NCI-H748 treated with DMSO at 0.1 percent for 48 hours (cell line): ENCODE measurements at places on chromosomes 7 and 10.

DNA sequence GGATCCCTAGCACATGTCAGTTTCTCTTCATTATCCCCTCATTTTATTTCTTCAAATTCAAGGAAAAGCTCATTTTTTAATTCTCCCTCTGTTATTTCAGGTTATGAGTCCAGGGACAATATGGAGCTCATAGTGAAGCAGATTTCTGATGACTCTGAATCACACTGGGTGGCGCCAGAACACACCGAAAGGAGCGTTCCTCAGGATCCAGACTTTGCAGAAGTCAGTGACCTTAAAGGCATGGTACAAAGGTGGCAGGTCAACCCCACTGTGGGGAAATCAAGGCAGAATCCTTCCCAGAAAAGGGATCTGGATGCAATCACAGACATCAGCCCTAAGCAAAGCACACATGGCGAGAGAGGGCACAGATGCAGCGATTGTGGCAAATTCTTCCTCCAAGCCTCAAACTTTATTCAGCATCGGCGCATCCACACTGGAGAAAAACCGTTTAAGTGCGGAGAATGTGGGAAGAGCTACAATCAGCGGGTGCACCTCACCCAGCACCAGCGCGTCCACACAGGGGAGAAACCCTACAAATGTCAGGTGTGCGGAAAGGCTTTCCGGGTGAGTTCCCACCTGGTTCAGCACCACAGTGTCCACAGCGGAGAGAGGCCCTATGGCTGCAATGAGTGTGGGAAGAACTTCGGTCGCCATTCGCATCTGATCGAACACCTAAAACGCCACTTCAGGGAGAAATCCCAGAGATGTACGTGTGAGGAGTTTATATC is 21.4 kb downstream of the ZKSCAN5 start:
- no peak for DNase-seq

GRCh38 chr10:67607472-67607871 is 88.5 kb downstream of the CTNNA3 start:
- DNase-seq = no peak

DNA sequence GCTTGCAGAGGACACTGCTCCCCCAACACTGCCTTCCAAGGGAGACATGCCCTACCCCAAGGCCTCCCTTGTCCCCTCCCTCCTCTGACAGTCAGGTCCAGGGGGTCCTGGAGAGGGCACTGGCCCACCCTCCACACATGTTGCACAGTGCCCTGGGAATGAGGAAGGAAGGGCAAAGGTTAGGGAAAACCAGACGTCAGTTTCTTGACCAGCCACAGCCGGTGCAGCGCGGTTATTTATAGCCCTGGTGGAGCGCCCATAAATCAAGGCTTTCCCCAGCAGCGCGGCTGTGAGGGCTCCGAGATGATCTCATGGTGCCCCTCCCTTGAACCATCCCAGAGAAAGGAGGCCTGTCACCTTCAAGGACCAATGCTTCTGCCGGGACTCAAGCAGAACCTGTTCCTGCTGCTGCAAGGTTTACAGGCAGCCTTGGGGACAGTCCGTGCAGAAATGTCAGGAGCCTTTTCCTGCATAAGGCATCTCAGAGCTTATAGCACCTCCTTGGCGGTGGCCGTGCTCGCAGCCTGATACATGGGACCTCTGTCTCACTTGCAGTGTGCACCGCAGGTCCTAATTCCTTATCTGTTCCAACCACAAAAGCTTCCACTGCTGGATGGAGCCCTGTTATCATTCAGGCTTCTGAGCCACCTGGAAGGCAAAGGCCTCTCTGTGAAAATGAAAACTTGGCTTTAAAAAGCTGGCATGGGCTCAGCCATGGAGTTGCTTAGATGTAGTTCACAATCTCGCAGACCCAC is 127.3 kb downstream of the LHPP start:
- no peak for DNase-seq

DNA sequence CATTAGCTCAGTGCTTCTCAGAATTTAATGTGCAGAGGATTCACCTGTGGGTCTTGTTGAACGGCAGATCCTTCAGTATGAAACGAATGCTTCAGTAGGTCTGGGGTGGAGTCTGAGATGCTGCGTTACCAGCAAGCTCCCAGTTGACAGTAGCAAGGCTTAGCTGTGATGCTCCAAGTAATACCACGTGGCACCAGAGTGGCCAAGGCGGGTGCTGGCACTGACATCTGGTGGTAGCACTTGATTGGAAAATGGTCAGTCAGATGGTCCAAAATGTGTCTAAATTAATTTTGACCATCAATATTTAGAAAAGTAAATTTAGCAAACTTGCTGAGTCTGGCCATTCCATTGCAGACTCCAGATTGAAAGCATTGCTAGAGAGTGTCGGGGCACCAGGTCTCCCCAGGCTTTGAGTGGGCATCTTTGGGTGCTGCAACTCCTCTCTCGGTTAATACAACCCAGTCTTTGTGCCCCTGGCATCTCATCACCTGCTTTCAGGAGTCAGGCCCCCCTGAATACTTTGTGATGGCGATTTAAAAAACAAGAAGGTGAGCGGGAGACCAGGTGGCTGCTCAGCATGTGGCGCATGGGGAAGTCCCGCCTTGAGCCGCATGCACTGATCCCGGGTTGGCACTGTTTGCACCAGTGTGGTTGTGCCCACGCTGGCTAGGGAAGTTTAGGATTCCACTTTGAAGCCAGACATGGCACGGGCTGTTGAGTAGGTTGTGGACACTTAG is 130.1 kb downstream of the NT5C2 start:
- no peak for DNase-seq

DNA sequence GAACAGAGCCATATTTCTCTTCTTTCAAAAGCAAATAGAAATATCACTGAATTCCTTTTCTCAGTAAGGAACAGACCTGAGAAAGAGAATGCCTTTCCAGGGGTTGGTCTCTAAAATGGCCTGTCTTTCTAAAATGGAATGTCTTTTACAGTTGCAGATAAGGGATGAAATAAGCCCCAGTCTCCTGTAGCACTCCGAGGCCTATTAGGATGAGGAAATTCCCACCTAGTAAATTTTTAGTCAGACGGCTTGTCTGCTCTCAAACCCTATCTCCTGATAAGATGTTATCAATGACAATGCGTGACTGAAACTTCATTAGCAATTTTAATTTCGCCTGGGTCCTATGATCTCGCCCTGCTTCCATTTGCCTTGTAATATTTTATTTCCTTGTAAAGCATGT is 2.9 kb upstream of the EFCAB10 start:
- no peak for DNase-seq

DNA sequence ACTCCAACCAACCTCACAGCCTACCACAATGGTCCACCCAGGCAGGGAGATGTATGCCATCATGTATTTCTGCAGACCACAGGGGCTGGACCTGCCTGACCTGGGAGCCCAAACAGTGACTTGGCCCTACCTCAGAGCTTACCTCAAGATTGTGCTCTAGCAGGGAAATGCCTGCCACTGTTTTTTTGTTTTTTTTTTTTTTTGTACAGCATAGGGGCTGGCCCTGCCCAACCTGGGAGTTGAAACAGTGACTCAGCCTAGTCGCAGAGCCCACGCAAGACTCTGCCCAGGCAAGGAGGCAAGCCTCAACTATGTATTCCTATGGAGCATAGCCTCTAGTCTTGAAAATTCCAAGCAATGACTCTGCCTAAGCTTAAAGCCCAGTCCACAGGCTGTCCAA is 39.3 kb upstream of the CDK6 start:
- no peak for DNase-seq

DNA sequence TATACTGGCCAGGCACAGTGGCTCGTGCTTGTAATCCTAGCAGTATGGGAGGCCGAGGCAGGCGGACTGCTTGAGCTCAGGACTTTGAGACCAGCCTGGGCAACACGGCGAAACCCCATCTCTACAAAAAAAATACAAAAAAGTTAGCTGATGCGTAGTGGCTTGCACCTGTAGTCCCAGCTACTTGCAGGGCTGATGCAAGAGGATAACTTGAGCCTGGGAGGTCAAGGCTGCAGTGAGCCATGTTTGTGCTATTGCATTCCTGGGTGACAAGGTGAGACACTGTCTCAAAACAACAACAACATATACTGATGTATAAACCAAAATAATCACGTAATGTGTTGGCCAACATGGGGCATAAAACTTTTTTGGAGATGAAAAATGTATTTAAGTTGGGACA is 6.4 kb upstream of the NPM3 start:
- no peak for DNase-seq

DNA sequence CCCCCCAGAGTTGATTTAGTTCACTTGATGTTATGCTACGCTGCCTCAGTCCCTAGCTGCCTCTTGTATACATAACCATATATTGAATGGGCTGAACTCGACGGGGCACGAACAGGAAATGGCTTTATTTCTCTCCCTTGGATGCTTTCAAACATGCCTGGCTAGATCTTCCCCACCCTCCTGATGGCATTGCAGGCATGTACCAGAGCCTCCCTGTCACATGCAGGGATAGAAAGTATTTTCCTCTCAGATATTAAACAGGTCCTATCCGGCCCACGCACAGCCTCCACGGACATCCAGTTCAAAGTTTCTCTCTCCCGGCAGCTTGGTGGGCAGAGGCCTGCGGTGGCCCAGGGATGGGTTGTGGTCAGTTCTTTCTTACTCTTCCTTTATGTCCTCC is 422.1 kb downstream of the RPS24 start:
- DNase-seq = no peak

- DNase-seq = no peak
Measured at GRCh38 chr10:69438536-69439349, 12.5 kb upstream of the TSPAN15 start.

DNA sequence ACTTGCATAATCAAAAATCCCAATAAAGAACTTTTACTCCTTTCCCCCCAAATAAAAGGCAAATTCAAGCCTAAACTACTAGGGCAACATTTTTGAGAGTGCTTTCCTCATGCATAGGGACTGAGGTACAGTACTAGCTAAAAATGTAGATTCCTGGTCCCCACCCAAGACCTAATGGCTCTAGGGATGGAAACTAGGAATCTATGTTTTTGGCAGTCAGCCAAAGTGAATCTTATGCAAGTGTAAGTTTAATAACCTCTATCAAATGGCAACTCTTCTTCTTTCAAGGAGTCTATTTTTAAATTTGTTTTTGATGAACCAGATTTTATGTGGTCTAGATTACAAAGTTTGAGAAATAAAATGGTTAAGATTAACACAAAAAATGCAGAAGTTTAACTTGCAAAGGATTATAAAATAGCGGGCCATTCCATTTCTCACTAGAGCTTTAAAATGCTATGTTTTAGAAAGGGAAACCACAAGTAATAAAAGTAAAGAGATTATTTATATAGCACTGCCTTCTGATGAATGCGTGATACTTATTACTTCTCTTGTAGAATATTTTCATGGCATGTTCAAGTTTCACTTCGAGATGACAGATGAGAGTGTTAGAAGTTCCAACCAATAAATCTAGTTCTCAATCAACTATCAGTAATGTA is 70.4 kb upstream of the MDFIC start:
- no peak for DNase-seq
